ENCODE measurements at places on chromosomes 7 and 10.

- DNase-seq = peak; percentile 39
Measured at GRCh38 chr10:12605580-12606405, 256.4 kb downstream of the CAMK1D start.

GRCh38 chr7:139817249-139817648, 11.8 kb upstream of the TBXAS1 start:
- no peak for DNase-seq

DNA sequence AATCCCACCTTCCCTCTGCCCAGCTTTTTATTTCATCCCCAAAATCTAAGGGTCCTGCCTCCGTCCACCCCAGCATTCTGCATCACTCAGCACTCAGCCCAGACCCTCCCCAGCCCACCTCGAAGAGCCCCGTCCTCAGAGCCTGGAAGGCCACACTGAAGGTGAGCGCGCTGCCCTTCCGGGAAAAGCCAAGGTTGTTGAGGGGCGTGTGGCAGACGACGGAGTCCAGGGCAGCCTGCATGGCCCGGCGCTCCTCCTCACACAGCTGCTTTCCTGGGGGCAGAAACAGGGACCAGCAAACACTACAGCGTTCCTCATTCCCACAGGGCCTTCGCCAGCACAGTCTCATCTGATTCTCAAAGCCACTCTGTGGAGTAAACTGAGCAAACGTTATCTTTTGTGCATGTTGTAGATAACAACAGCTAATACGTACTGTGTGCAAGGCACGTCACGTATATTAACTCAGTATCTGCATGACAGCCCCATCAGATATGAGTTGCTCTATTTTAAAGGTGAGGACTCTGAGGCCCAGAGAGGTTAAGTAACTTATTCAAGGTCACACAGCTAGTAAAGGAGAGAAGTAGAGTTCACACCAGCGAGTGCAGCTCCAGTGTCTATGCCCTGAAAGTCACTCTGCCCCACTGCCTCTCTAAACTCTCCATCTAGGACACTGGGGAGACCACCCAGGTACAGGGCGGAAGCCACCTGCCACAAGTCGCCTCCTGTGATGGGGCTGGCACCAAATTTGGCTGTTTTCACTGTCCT, 2.8 kb downstream of the TRAPPC14 start:
- no peak for DNase-seq

DNA sequence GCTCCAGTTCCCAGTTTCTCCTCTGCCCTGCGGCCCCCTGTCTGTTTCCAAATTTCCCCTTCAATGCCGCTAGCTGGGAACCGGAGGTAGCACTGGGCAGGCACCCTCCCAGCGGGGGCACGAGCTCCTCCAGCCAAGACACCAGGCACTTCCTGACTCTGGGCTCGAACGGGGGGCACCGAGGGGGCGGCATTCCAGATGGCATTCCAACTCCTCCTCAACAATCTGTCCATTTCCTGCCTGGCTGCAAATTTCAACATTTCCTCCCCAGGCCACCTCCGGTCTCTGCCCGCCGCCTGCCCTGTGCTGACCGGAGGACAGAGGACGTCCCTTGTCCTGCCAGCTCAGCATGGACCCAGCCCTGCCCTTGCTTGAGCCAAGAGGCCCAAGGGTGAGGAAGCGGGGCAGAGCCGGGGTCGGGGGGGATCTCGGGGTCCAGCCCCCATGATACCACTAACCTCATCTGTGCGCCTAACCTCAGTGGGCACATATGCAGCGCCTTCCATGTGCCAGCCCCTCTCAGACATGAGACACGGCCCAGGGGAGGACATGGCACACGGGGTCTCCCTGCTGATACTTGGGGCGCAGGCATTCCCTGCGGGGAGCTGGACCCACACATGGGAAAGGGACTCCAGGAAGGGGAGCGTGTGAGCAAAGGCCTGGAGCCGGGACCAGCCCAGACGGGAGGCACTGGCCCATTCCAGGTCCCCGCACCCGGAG, 58.0 kb downstream of the PDGFA start:
- no peak for DNase-seq

DNA sequence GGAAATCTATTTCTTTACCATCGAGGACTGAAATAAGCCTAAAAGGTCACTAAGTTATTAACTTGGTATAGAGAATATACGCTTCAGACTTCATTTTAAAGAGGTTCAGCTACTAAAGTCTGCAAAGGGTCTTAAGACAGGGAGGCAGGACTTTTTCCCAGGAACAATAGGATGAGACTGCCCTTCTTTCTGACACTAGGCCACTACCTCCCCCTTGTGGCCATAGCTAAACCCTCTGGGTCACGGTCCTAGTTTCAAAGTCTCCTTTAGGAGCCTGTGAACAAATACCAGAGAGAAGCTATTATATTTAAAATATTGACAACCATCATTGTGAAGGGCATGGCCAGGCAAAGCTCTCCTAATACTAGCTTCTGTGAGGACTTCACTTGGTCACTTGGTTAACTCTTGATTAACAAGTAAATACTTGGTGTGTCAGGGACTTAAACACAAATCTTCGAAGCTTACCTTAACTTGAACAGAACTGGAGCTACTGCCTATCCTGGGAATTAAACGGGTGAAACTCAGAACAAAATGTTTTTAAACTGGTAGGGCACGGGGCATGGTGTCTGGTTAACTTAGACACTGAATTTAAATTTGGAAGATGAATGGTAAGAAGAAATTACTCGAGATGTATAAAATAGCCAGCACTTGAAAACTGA, 75.6 kb downstream of the CCDC6 start:
- DNase-seq = no peak

DNA sequence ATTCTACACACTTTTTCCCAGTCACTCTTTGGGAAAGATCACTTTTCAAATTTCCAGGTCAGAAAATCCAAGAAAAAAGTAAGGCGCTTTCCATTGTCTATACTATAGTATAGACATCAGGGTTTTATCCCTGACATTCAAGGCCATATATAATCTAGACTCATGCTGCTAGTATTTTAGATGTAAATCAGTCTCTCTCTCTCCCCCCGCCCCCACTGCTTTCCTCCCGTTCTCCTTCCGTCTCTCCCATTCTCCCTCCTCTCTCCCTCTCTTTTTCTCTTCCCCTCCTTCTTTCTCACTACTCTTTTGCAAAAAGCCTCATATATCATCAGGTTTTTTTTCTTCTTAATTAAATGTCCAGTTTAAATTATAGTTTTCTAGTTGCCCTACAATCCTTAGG, 154.8 kb downstream of the PHF14 start:
- no peak for DNase-seq

GRCh38 chr10:688312-689120, 952 bp downstream of the DIP2C start:
- no peak for DNase-seq

DNA sequence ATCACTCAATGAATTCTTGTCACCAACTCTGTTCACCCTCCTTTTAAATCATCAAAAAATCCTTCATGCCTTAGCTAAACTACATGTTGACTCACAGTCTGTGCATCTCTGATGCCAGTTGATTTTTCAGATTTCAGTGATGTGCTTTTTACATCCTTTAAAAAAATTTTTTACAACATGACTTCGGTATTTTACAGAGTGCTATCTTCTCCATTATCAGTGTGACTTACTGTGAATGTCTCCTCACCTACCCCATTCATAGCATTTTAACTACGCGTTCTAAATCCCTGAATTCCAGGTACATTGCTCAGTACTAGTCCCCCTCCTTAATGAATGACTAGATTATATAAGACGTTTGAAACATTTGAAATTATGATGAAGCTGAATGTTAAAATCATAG, 98.7 kb downstream of the DNAH11 start:
- DNase-seq = no peak

All from hematopoietic multipotent progenitor cell (in vitro differentiated cells).